Germinal center (tissue), 1 donor: ENCODE measurements at places on chromosomes 7 and 10.

GRCh38 chr7:50449881-50450589, at the start of gene FIGNL1:
TSS of gene FIGNL1 (minus strand) at chr7:50450350. CDS start at chr7:50447287, 3,063 bp downstream.
- peak; percentile 83 for DNase-seq

GRCh38 chr10:8594176-8594575, 539.7 kb downstream of the GATA3 start:
- DNase-seq: no peak

- DNase-seq: no peak
Measured at GRCh38 chr7:104979167-104979841, 34.7 kb upstream of the KMT2E start.

GRCh38 chr10:70337201-70337651, 45.2 kb downstream of the LRRC20 start:
- no peak for DNase-seq

- no peak for DNase-seq
Measured at GRCh38 chr7:73433924-73434700, 534 bp downstream of the FZD9 start.

DNA sequence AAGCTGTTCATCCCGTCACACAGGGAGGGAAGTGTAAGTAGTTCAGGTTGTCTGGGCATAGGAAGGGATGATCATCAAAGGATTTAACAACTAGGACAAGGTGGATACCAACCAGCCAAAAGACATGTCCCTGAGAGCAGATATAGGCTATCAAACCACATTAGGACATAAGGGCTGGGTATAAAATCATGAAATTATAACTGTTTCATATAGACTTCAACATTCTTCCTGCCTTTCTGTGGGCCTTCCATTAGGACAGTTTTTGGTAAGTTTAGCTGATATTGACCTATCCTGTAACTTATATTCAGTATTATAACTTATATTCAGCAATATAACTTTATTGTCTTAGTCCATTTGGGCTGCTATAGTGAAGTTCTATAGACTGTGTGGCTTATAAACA, 190.9 kb downstream of the PAXIP1 start:
- no peak for DNase-seq

GRCh38 chr10:95284807-95285206, 6.0 kb downstream of the PDLIM1 start:
- no peak for DNase-seq

- no peak for DNase-seq
Measured at GRCh38 chr7:90401989-90402388, 1.3 kb upstream of the CLDN12 start.

- DNase-seq: no peak
Measured at GRCh38 chr10:17729630-17730029, 22.4 kb upstream of the TMEM236 start.

DNA sequence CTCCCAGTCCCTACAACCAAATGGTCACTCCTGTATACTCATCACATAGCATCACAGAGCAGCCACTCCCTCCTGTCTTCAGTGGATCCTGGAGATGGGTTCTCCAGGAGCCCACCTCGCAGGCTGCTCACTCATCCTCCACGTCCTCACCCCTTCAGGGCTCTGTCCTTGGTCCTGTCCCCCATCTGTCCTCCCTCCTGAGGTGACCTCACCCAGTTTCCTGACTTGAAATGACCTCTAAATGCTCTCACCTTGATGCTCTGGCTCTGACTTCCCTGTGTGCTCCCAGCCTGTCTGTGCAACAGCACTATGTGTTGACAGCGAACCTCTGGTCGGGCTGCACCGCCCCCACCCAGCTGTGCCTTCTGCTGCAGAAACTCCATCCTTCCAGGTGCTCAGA, 2.1 kb upstream of the PPP2R2D start:
- DNase-seq: no peak

DNA sequence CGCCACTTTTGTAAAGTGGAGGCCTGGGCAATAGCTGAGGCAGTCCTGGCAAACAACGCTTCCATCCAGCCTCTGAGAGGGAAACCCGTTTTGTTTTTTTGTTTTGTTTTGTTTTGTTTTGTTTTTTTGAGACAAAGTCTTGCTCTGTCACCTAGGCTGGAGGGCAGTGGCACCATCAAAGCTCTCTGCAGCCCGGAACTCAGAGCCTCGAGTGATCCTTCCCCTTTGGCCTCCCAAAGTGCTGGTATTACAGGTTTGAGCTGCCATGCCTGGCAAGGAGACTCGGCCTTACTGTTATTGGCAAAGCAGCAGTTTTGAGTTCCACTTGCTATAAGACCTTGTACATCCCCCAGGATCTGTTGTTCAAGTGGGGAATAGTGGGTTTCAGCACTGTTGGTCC, 10.5 kb upstream of the SLC25A16 start:
- no peak for DNase-seq

DNA sequence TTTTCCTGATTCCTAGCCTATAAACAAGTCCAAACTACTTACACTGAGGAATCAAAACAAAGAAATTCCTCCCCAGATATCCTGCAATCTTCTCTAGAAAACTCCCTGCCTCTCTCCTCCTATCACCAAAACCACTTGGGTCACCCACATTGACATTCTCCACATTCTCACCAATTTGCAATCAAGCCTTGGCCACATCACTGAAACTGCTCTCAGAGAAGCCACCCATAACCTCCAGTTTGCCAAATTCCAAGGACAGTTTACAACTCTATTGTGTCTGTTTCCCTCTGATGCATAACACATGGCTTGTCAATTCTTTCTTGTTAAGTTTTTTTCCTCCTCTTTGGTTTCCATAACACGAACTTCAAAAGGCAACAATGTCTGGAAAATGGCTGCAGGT, 233.5 kb downstream of the XPNPEP1 start:
- DNase-seq: no peak

DNA sequence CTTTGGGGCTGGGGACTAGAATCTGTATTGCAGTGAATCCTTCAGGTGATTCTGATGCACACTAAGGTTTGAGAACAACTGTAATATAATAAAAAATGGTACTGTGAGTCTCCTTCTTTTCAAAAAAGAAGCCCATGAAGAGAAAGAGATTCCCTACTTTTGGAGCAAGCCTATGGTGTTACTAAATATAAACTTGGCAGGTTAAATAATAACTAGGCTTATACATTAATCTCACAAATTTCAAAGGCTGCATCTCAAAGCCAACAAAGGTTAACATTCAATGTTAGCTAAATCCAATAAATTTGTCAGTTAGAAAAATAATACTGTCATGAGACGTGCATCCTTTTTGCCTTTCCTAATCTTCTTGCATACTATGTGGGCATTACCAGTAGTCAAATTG, 159.7 kb upstream of the LAMB4 start:
- DNase-seq: no peak

- peak; percentile 48 for DNase-seq
Measured at GRCh38 chr7:102287111-102287980, 678 bp downstream of the SH2B2 start.

- DNase-seq: no peak
Measured at GRCh38 chr10:73922007-73922863, 11.3 kb downstream of the PLAU start.

- DNase-seq: peak; percentile 5
Measured at GRCh38 chr10:113094114-113094486, 144.1 kb downstream of the TCF7L2 start.

DNA sequence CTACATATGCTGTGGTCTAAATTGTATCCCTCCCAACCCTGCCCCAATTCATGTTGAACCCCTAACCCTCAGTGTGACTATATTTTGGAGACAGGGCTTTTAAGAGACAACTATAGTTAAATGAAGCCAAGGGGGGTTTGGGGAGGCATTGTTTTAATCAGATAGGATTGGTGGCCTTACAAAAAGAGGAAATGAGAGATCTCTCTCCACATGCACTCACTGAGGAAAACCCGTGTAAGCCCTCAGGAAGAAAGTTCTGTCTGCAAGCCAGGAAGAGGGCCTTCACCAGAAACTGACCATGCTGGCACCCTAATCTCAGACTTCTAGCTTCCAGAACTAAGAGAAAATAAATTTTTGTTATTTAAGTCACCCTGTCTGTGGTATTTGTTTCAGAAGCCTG, 276.7 kb downstream of the KIF20B start:
- DNase-seq: no peak

- DNase-seq: peak; percentile 3
Measured at GRCh38 chr10:22022257-22023032, 18.9 kb upstream of the DNAJC1 start.

- no peak for DNase-seq
Measured at GRCh38 chr7:69932034-69932628, 333.9 kb downstream of the AUTS2 start.

- no peak for DNase-seq
Measured at GRCh38 chr7:81013083-81013817, 94.4 kb upstream of the SEMA3C start.

- DNase-seq: no peak
Measured at GRCh38 chr7:18902892-18903291, 214.5 kb downstream of the TWIST1 start.

DNA sequence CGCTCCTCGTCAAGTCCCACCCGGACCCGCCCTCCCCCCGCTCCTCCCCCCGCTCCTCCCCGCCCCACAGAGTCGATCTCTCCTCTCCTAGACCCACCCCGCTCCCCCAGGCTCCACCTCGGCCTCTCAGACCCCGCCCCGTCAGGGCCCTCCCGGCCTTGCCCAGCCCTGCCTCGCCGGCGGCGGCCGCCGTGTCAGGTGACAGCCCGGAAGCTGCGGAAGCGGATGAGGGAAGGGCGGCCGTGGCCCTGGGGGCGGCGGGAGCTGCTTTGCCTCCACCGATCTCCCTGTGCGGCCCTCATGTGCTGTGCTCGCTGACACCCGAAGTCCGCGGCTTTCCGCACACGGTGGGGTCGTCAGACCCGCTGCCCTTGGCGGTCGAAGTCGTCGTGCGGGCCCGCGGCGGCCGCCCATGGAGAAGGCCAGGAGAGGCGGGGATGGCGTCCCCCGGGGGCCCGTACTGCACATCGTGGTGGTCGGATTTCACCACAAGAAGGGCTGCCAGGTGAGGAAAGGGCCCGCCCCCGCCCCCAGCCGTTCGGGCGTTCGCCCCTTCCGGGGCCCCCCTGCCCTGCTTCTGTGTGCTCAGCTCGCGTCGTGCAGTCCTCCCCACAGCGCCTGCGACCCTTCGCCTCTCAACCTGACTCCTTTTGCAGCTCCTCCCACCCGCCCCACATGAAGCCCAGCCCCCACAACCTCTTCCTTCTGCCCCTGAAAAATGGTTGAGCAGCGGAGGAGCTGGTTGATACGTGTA, at the start of gene AVL9:
TSS of gene AVL9 (plus strand) at position 192 of the 754 bp plus-strand sequence. CDS start at position 413, 221 bp downstream.
- DNase-seq: peak; percentile 97

DNA sequence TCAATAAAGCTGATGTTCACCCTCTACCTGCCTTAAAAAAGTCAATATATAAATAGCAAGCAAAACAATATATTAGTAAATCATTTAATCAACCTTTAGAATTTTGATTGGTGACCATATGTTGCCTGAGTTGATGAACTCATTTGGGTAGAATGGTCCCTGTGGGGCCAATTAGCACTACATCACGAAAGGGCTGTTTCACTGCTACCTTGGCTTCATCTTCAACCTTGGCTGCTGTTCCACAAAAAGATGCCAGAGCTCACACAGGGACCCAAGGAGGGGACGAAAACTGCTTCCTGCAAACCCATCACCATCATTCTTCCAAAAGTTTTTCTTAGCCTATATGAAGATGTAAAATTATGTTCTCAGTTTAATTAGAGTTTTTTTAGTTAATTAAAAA, 35.4 kb upstream of the HBP1 start:
- DNase-seq: no peak

- no peak for DNase-seq
Measured at GRCh38 chr7:103487419-103487818, 41.4 kb upstream of the SLC26A5 start.

- peak; percentile 73 for DNase-seq
Measured at GRCh38 chr7:45259966-45260646, 102.5 kb downstream of the RAMP3 start.

DNA sequence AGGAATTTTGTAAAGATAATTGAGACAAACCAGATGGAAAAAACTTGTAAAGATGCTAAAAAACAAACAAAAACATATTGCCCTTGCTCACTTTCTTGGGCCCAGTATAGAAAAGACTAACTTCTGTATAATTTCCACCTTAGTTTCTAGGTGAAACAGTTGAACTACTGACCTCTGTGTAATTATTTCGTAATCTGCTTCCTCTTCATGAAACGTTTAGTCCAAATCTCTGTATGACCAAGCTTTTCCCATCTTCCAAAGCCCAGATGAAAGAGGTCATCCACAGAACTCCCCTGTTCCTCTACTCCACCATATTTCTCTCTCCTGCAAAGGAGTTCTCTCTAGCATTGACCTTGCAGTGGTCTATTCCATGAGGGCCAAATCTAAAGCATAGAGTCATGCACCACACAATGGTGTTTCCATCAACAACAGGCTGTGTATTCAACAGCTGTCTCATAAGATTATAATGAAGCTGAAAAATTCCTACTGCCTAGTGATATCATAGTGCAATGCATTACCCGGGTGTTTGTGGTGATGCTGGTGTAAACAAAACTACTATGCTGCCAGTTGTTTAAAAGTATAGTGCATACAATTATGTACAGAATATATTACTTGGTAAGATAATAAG, 647.6 kb downstream of the TNS3 start:
- no peak for DNase-seq

DNA sequence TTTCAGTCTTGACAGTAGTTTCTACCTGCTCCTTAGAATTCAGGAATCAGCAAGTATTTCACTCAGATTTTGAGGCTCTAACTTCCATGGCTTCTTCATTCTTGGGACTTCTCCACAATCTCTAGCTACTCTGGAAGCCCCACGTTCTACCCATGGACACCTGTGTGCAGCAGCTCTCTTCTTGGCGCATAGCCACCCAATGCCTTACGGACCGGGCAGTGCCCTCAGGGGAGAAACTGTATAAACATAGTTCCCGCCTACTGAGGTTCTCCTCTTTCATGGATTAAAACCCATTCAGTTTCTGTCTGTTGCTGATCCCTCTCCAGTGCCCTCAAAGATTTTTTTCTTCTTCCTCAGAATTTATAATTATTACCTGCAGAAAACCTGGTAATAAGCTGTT, 177.1 kb downstream of the SORCS1 start:
- no peak for DNase-seq

- no peak for DNase-seq
Measured at GRCh38 chr10:14380746-14381145, 50.0 kb upstream of the FRMD4A start.

GRCh38 chr7:132393789-132394261, 182.4 kb downstream of the PLXNA4 start:
- DNase-seq: no peak

DNA sequence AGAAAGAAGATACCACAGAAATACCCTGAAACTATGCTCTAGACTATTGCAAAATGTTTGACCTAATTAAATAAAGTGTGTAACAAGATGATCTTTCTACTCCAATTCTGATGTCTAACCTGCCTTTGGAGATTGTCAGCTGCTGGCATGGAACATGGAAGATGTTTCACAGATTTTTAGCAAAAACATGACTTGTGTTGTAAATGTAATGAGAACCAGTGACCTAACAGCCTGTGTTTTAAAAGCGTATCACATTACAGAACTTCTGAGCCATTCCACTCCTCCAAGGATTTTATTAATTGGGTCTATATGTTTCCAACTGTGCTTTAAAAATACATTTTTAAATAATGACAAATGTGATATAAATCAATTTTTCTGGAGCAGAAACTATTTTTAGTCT, 526.3 kb upstream of the SEMA3D start:
- DNase-seq: no peak

DNA sequence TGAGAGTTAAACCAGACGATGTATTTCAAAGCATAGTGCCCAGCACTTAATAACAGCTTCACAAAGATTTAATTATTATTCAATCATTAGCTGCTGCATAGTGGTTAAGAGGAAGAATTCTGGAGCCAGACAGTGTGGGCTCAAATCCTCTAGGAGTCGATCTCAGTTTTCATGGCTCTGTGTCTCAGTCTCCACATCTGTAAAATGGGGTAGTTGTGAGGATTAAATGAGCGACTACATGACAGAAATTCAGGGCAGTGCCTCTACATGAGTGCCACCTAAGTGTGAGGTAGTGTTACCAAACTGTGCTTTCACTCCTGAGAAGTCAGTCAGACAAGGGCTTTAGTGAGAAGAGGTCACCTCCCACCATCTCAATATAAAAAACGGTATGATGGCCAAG, 81.7 kb upstream of the FGFR2 start:
- no peak for DNase-seq
